ENCODE measurements at places on chromosomes 13 and 19. TPM values are rescaled to one million over a fixed set of nuclear protein-coding genes. Genes with fewer than 3 reads are reported as not detected.

Gene BAX
- total RNA-seq: 167 TPM

Gene SIAH3
- total RNA-seq: not detected

Gene UQCRFS1
- total RNA-seq: 51.1 TPM

Gene TPP2
- total RNA-seq: 71.7 TPM

Gene ADGRE2
- total RNA-seq: 0.04 TPM

Gene GPR12
- not detected for total RNA-seq

Gene SLITRK6
- not detected for total RNA-seq

Gene ZNF221
- total RNA-seq: 3.4 TPM

Gene FGF9
- not detected for total RNA-seq

Gene CDX2
- 0.04 TPM for total RNA-seq

Gene PDS5B
- 53.7 TPM for total RNA-seq

Gene HPN
- 46.7 TPM for total RNA-seq

Gene FBXO27
- total RNA-seq: 0.49 TPM

Gene AKAP8L
- 48.2 TPM for total RNA-seq

Gene NAXD
- total RNA-seq: 18.5 TPM

Gene GNG8
- not detected for total RNA-seq

Gene KLF1
- total RNA-seq: not detected

Gene SHD
- not detected for total RNA-seq

Gene MUC16
- total RNA-seq: not detected

Gene CACTIN
- total RNA-seq: 16.6 TPM

Gene DMKN
- total RNA-seq: 57.1 TPM

Gene KLK4
- not detected for total RNA-seq

Gene CRB3
- total RNA-seq: 25.6 TPM

Gene PRODH2
- total RNA-seq: 86.7 TPM

Gene KCNK6
- total RNA-seq: not detected

Gene ENOX1
- not detected for total RNA-seq

All from HepG2 (cell line).